ENCODE measurements at places on chromosomes 7 and 10. TPM values are rescaled to one million over a fixed set of nuclear protein-coding genes. Genes with fewer than 3 reads are reported as not detected.

DNA sequence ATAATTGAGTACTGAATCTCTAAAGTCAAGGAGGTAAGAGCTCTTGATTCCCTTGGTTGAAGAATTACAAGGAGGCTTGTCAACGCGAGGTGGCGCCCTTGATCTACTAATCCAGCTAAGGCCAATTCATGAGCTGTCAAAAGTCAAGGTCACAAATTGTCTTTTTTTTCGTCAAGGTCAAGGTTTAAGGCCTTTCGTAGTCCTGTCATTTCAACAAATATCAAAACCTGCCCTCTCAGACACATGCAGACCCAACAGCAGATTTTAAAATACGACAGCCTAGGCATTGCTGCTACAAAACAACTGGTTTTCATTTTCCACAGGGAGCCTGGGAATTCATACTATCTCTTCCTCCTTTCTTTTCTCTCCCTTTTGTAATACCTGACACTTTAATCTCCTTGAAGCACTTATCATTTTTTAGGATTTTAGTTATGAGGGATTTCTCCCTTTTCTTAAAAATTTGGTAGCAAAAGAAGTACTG, 3.6 kb downstream of the HOXA13 start:
- DNase-seq: peak; percentile 70

DNA sequence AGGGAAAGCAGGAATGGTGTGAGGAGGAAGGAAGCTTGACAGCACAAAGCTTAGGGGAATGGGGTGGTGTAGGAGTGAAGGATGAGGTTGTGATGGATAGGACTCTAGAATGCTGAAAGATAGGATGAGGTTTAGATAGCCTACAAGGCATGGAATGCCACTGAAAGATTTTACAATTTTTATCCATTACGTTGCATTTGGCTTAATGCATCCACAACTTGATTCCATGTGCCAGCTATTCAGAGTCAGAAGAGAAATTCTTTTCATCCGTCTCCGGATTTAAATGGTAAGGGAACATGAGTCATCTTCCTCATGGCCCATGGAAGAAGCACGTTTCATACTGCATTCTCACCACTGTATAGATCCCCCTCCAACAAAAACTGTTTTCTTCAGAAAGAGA, 212.4 kb upstream of the BMPER start:
- DNase-seq: no peak

Gene SMKR1
- 19.0 TPM for polyA plus RNA-seq

GRCh38 chr7:15085366-15085765, 182.8 kb upstream of the DGKB start:
- DNase-seq: no peak

DNA sequence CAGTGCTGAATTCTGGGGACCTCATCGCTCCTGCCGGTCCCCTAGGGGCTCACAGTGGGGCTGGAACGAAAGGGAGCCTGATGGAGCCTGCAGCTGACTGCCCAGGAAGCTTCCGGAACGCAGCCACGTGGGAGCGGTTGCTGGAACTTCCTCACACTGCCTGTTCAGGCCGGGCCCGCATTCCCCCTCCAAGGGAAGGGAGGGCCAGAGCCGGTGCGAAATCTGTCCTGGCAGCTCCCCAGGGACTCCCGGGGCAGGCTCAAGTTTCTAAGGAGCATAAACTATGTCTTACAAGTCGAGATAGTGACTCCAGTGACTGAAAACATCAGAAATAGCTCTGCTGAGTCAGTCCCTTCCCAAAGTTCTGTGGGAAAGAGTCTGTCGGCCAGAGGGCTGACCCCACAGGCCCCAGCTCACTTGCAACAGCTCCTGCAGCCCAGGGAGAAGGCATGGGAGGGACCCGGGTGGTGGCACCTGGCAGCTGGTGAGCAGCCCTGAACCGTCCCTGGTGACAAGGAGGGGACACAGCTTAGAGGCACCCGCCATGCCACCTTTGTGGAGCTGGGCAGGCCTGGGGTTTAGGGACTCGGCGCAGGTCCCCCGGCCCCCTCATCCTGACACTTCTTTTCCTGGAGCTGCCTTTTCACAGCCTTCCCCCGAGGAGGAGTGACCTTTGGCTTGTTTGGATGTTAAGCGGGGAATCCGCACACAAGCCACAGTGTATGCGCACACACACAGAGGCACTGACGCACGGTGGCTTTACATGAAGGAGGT, 47.6 kb downstream of the PDGFA start:
- peak; percentile 34 for DNase-seq

DNA sequence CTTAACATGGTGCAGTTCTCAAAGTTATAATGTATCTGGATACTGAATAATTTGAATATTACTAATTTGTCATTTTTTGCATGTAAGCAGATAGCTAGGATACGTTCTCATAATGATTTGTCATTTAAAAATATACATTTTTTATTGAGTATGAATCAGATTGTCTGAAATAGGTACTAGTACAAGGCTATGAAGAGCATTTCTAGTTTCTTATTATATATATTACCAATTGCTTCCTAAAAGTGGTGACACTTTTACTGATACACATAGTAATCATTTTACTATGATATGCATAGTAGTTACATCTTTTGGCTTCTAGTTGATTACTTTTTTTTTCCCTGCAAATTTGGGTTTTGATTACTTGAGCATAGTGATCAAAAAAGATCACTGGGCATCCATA, 26.4 kb downstream of the RAB18 start:
- no peak for DNase-seq

- no peak for DNase-seq
Observed at GRCh38 chr7:158602905-158603772, 15.5 kb upstream of the PTPRN2 start.

Gene FAM24B
- polyA plus RNA-seq: 8.5 TPM

Gene ZNF479
- polyA plus RNA-seq: not detected

DNA sequence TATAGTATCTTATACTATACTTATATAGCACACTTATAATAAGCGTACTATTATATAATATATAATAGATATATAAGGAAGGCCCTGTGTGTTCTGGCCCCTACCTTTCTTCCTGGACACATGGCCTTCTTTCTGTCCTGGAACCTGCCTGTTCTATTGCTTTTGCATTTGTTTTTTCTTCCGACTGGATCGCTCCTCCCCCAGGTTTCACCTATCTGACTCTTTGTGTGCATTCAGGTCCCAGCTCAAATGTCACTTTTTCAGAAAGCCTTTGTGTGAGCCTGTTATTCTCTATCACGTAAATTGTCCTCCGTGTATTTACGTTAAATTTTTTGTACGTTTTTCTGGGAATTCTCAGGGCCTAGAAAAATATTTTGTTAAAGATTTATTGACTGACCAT, 2.9 kb upstream of the TRIM8 start:
- no peak for DNase-seq

DNA sequence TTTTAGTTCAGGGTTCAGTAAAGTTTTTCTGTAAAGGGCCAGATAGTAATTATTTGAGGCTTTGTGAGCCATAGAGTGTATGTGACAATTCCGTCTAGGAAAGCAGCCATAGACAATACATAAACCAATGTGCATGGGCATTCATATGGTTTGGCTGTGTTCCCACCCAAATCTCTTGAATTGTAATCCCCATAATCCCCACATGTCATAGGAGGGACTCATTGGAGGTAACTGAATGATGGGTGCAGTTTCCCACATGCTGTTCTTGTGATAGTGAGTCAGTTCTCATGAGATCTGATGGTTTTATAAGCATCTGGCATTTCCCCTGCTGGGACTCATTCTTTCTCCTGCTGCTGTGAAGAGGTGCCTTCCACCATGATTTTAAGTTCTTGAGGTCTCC, 29.9 kb downstream of the SEC61G start:
- DNase-seq: no peak

GRCh38 chr7:30790356-30790755, 19.1 kb downstream of the MINDY4 start:
- no peak for DNase-seq

DNA sequence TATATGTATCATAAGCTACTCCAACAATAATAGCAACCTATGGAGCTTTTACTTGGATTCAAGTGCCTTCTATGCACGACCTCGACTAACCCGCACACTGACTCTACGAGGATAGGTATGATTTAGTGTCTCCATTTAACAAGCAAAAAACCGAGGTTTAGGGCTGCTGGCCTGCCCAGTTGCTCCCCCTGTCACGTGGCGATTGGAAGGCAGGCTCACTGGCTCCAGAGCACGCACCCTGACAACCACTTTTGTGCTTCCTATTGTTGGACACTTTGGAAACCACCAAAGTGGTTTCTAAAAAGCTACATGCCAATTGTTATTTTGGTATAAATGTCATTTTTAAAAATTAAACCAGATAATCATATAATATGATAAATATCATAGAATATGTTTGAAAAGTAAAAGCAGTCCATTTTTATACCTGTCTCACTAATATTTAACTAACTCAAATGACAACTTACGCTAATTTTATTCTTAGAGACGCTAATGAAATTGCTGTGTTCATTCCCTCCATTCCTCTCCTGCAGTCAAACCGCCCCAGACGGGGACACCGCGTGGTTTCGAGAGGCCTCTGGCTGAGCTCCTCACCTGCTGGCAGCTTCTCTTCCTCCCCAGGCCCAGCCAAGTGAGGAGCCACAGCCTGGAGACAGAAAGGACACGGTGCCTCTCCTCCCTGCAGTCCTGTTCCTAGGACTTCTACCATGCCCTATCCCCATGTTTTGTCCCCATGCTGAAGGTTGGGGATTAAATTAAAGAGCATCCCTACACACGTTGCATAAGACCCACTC, 22.2 kb upstream of the RHEB start:
- DNase-seq: no peak

GRCh38 chr10:29229258-29229705, 59.6 kb upstream of the LYZL1 start:
- no peak for DNase-seq

Gene CD36
- polyA plus RNA-seq: 24.7 TPM

Gene PILRA
- 6.6 TPM for polyA plus RNA-seq

Gene GLI3
- polyA plus RNA-seq: 8.9 TPM

GRCh38 chr10:30018496-30018895, 40.9 kb downstream of the JCAD start:
- peak; percentile 80 for DNase-seq

GRCh38 chr10:67783606-67784294, 54.2 kb downstream of the DNAJC12 start:
- DNase-seq: no peak

DNA sequence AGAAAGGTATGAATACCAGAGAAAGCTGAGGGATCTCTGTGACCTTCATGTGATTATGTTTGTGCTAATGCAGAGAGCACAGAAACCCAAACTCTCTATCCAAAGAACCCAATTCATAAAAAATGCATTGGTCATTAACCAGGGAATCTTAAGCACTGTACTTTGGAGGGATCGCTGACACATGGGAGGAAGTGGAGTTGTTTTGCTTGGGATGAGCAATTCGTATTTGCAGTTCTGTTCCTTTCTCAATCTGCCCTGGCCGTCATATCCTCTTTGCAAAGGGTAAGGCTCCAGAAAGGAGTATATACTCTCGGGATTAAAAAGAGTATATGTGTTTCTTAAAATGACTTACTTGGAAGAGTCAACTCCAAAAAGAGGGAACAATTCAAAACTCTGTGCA, 221.3 kb downstream of the POU6F2 start:
- no peak for DNase-seq

GRCh38 chr7:103307503-103308231, 10.4 kb downstream of the PMPCB start:
- DNase-seq: no peak

Gene TCAF2
- 2.7 TPM for polyA plus RNA-seq

Gene OPN1SW
- 2.3 TPM for polyA plus RNA-seq

DNA sequence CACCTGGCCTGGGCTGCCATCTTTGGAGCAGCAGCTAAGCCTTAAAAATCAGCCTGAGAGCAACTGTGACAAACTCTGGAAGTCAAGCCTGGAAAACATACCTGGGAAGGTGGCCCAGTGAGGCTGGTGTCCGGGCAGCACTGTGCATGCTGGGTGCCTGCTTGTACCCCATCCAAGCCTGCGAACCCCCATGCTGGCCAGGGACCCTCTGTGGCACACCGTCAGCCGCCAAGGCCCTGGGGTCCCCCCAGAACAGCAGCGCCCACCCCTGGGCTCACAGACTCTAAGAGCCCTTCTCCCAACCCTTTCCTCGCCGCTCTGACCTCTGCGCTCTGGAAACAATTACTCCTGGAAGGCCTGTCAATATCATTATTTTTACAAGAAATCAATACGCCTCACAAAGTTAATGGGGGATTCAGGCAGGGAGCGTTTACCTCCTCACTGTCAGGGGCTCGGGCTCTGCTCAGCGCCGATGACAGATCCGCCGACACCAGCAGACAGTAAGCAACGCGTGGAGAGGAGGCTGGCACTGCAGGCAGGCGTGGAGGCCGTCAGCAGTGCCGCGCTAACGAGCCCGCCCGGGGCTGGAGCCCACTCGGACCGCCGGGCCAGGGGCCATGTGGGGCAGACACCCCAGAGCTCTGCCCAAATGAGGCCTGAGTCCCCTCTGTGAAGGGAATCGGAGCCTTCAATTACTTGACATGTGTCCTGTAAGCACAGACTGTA, 54.4 kb downstream of the EBF3 start:
- DNase-seq: no peak

GRCh38 chr10:32731527-32731926, 226.5 kb downstream of the ITGB1 start:
- DNase-seq: no peak

Gene ITGA8
- 4.7 TPM for polyA plus RNA-seq

Gene HPSE2
- polyA plus RNA-seq: 1.1 TPM

Gene STRIP2
- 24.2 TPM for polyA plus RNA-seq

Gene AKR1C2
- 48.9 TPM for polyA plus RNA-seq

DNA sequence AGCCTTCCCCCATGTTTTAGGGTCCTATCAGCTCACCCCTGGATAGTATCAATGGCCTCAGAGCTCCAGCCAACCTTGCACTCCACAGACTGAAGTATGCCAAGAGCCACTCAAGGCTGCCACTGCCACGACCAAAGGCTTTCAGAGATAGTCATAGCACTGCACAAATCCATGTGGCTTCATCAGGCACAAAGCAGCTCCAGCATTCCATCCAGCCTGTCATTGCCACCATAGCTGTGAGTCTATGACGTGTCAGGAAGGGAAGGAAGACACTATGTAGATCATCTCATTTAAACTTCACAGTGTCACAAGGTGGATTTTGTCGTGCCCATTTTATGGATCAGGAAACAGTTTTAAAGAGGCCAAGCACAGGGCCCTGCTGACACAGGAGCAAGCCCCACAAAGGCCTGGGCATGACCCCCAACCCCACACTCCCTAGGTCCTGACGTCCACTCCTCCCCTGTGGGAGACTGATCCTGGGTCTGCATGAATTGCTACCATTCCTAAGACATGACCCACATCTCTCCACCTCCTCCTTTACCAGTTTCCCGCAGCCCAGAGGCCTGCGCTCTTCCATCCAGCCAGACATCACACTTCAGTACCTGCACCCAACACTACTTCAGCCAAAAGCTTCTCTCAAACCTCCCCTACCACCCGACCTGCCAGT, 119.4 kb downstream of the DIP2C start:
- no peak for DNase-seq

DNA sequence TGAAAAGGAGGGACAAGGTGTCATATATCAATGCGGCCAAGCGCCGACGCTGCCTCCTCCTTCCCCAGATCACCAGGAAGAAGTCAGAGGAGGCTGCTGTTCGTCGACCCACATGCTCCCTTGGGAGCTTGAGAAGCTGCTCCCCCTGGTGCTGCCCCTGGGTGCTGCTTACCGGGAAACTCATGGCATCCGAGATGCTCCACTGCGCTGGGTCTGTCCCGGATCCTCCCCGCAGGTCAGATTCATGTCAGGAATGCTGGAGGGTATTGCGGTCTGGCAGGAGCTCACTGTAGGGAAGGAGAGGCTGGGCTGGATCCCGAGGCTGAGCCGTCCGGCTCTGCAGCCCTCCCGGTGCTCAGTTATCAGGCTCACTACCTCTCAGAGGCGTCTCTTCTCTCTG, 123.7 kb upstream of the FAM20C start:
- no peak for DNase-seq
